Kidney capillary endothelial cell (primary cell): ENCODE measurements at places on chromosomes 2 and 18.
A peak's percentile ranks its signal among the peaks of the same experiment; 100 is the strongest.

DNA sequence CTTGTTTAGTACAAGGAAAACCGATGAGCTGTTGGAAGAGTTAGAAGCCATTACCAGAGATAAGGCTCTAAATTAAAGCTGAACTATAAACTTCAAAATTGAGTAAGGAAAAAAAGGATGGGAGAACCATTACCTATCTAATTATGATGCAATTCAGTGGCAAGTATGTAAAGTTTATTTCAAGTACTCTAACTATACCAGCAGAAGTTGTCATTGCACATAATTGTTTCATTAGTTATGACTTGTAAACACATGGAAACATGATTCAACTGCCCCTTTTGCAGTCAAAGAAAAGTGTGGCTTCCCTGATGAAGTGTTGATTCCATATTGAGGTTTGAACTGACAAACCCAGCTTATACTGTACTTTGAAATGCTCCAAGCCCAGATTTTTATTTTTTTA is 324.1 kb upstream of the KCNJ3 start:
- no peak for DNase-seq

DNA sequence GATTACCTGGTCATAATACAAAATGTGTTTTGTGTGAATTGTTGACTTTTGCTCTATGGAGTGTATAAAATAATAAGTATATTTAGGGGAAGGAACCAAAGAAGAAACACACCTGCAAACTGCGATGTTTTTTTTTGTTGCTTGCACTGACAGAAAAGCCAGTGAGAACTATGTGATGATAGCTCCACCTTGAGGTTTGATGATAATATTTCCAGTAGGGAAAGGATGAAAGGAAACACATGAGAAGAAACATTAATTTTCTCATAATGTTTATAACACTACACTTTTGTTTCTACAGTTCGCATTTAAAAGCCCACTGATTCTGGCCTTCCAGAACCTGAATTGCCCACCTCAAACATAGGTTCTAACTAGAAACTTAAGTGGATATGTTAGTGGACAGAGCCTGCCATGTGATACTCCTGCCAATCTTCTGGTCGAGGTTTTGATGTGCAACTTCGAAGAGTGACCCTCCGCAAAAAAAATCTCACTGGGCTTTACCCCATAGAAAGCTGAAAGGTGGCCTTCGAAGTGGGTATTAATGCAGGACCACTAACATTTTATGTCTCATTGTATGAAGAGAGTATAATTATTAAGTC is 476.4 kb upstream of the SPHKAP start:
- DNase-seq: no peak

DNA sequence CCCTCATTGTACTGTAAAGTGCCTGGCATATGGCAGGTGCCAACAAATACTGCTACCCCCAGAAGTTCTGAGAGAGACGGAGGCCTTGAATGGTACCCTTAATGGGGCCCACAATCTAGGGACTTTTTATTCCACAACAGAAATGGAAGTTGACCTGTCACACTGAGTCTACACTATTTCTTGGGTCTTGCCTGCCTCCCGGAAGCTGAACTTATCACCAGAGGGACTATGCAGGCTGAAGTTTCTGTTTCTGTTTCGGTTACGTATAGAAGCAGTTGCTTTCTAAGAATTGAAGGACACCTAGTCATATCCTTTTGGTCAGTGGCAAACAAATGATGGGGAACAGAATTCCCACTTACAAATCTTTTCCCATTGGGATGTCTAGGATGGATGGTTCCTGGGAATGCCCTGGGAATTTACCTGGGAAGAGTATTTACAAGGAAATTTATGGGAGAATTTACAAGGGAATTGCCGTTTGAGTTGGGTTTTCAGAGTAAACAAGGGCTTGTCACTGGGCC is 74.2 kb downstream of the HS1BP3 start:
- peak; percentile 76 for DNase-seq

- no peak for DNase-seq
Observed at GRCh38 chr2:128307595-128307994, 11.1 kb downstream of the HS6ST1 start.

DNA sequence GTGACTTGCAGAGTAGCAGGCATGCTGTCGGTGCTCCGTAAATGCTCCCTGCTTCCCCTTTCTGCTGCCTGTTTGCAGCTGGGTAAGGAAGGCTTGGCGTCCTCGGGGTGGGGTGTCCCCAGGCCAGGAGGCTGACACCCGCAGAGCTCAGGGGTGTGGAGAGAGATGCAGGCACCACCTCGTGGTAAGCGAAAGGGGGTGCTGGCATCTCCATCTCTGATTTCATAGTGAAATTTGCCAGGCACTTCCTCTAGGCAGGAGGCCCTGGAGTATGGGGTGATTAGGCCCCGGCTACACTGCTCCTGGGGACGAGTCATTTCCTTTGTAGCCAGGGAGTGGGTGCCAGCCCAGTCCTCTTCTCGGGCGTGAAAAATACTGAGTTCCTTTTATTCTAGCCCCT is 160.4 kb downstream of the KLHL29 start:
- peak; percentile 69 for DNase-seq

DNA sequence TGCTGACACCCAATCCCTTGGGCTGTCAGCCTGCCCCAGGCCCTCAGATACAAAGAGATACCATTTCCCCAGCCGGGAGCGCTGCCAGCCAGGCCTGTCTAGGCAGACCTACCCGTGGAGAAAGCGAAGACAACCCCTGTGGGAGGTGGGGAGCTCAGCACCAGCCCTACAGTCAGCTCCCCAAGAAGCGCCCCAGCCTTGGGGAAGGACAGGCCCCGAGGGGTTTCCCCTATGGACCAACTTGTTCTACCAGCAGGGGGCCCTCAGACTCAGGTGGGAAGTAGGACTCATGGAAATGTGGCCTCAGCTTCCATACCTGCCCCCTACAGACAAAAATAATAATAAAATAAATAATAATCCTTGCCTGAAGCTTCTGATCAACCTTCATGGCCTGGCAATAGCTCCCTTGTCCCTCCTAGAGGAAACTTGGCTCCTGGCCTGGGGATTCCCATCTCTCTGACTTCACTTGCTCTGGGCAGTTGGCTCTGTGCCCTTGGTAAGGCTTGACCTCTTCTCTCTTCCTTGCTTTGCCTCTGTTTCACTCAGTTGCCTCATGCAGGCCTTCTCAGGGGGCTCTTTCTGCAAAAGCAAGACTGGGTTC is 7.0 kb downstream of the SLC35F6 start:
- DNase-seq: no peak

DNA sequence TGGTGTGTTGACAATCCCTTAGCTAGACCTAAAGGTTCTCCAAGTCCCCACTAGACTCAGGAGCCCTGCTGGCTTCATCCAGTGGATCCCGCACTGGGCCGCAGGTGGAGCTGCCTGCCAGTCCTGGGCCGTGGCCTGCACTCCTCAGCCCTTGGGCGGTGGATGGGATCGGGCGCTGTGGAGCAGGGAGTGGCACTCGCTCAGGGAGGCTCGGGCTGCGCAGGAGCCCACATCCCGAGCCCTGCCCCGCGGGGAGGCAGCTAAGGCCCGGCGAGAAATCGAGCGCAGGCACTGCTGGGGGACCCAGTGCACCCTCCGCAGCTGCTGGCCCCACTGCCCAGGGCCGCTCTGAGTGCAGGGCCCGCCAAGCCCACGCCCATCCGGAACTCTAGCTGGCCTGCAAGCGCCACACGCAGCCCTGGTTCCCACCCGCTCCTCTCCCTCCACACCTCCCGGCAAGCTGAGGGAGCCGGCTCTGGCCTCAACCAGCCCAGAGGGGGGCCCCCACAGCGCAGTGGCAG is 20.8 kb upstream of the ROCK1 start:
- DNase-seq: no peak

DNA sequence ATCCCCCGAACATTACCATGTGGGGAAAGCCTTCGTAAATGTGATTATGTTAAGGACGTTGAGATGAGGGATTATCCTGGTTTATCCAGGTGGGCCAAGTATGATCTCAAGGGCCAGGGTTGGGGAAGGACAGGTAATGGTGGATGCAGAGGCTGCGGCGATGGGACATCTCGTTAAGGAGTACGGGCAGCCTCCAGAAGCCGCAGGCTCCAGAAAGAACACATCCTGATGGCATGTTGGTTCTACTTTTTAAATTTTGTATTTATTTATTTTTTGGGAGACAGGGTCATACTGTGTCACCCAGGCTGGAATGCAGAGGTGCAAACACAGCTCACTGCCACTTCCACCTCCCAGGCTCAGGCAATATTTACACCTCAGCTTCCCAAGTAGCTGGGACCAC is 86.2 kb upstream of the RAB6C start:
- no peak for DNase-seq

GRCh38 chr2:46390036-46390435 is 89.3 kb upstream of the TMEM247 start:
- no peak for DNase-seq

DNA sequence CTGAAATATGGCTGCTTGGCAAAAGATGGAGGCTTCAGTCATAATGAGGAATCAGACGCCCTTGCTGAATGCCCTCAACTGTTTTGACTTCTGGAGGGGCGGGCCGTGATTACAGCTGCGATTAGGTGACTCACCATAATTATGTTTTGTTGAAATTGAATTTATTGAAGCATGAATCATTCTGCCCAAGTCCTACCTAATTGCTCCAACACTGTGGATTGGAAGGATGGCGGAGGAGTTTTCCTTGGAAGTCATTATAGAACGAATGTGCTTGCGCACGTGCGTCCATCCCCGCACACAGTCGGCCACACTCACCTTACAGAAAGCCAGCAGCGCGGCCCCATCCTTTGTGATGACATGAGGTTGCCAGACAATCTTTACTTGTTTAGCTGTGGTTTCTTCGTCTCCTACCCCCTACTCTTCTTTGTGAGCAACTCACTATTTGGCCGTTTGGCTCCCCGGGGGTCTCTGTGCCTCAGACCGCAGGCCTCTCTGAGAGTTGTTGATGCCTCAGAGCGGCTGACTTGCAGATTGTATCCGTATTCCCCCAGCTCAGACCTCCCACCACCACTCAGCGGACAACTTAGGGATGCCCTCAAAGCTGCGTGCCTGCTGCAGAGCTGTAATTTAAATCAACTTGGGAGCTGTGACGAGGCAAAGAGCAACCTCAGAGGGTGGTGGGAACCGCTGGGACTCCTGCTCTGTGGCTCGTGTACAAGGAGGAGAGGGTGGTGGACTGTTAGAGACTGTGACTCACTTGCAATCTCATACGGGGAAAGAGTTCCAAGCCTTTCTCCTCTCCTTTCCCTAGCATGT is 513.4 kb downstream of the TNS1 start:
- no peak for DNase-seq

GRCh38 chr2:43101751-43102150 is 124.7 kb downstream of the ZFP36L2 start:
- no peak for DNase-seq

DNA sequence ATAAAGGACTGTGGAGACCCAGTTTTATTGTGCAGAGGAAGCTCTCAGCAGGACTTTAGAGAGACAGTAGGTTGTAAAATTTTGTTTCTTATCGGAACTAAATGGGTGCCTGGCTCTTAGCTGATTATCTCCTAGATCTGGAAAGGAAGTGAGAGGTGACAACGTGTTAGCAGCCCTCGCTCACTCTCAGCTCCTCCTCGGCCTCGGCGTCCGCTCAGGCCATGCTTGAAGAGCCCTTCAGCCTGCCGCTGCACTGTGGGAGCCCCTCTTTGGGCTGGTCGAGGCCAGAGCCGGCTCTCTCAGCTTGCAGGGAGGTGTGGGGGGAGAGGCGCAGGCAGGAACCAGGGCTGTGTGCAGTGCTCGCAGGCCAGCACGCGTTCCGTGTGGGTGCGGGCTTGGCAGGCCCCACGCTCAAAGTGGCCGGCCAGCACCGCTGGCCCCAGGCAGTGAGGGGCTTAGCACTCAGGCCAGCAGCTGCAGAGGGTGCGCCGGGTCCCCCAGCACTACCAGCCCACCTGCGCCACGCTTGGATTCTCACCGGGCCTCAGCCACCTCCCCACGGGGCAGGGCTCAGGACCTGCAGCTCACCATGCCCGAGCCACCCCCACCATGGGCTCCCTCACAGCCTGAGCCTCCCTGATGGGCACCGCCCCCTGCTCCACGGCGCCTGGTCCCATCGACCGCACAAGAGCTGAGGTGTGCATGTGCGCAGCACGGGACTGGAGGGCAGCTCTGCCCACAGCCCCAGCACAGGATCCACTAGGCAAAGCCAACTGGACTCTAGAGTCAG is 4.6 kb upstream of the MFF start:
- no peak for DNase-seq

DNA sequence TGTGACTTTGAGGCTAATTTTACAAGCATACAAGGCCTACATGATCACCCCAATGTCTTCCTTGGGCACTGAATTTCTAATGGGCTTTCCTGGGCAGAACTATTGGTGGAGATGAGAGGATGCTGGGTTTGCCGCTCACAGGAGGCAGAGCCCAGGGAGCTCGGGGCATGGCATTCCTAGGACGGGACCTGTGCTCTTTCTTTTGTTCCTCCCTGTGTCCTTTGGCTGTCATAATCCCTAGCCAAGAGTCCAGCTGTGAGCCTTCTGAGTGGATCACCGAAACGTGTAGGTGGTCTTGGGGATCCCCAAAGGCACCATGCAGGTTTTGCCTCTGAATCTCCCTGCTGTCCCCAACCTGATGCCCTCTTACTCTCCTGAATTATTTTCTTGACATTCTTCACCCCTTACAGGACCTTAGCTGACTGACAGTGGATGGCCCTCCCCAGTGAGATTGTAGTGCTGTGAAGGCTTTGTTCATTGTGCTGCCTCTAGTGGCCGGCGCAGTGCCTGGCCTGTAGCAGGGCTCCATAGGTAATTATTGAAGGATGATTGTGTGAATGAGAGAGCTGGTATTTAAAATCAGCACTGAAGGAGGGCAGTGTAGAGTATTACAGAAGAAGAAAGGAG is 221.9 kb downstream of the ZNF407 start:
- DNase-seq: no peak

- DNase-seq: no peak
Observed at GRCh38 chr2:132815516-132815915, 145.5 kb upstream of the LYPD1 start.

DNA sequence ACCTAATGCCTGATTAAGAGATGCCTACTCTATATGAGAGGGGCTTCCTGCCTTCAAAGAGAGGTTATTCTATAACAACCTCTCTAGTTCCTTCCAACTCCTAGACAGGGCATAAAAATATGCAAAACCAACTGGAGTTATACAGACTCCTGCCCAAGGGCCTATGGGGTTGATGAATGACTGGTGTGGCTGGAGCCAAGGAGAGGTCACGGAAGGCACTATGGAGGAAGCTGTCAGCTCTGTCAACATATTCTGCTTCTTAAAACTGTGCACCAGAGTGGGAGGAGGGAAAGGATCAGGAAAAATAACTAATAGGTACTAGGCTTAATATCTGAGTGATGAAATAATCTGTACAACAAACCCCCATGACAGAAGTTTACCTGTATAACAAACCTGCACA is 120.9 kb upstream of the CDC42EP3 start:
- no peak for DNase-seq
